ENCODE measurements at places on chromosomes 3 and 15.

- DNase-seq, result no peak
These were observed 452 bp downstream of the BBX start for GRCh38 chr3:107523289-107523538.

GRCh38 chr3:114318295-114318694 lies 24.5 kb downstream of the TIGIT start:
- no peak for DNase-seq

DNA sequence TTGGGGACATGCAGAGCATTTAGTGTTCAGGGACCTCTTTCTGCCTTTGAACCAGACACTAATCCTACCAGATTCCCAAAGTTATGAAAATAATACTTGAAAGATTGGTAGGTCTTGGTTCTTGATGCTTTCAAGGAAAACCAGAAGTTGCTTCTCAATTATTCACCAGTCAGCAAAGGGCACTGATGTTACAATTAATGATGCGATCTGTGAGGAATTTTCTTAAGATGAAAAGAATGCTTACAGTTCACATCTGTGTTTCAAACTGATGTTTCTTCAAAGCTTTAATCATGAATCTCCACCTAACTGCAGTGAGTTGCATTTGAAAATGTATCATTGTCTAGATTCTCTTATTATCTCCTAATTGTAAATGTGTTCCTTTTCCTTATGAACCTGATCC lies 161.0 kb downstream of the NAALADL2 start:
- DNase-seq, result no peak

GRCh38 chr15:75107516-75107907 lies 84.1 kb downstream of the PPCDC start:
- DNase-seq, result peak; percentile 66

GRCh38 chr3:124572851-124573405 lies 157.3 kb upstream of the UMPS start:
- no peak for DNase-seq

GRCh38 chr3:10420745-10421475 lies 84.5 kb downstream of the ATP2B2 start:
- no peak for DNase-seq

GRCh38 chr3:28940994-28941393 lies 339.9 kb upstream of the RBMS3 start:
- DNase-seq, result no peak

DNA sequence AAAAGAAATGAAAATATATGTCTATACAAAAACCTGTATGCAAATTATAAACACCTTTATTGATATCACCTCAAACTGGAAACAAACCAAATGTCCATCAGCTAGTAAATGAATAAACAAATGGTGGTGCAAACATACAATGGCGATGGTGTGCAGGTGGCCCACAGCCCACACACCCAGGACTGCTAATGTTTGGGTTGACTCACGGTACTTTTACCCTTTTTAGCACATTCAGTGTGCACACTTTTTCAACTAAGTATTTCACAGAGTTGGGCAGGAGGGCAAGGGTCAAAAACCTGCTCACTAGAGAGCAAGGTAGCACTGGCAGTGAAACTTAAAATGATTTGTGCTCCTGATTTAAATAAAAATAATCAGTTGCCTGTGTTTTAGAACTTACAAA lies 123.1 kb upstream of the BHLHE40 start:
- no peak for DNase-seq

DNA sequence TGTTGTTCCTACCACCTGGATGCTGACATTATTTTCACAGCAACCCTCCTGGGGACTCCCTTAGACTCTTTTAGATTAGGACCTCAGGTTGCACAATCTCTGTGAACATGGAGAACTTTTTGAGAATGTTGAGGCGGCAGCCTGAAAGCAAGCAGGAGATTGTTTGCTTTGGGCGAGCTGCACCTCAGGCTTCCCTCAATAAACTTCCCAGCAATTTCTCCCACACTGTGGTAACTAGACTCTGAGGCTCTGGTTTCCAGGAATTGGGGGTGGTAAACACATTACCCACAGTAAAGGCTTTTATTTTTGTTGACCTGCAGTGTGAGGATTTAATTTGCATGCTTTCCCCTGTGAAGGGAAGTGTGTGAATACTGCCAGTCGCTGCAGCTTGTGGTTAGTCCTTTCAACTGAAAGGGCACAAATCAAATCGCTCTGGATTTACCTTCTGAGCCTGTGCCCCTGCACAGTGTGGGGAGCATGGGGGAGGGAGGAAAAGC lies 35.2 kb upstream of the SIAH2 start:
- DNase-seq, result peak; percentile 31

GRCh38 chr15:38972831-38973230 lies 408.2 kb upstream of the RASGRP1 start:
- no peak for DNase-seq

DNA sequence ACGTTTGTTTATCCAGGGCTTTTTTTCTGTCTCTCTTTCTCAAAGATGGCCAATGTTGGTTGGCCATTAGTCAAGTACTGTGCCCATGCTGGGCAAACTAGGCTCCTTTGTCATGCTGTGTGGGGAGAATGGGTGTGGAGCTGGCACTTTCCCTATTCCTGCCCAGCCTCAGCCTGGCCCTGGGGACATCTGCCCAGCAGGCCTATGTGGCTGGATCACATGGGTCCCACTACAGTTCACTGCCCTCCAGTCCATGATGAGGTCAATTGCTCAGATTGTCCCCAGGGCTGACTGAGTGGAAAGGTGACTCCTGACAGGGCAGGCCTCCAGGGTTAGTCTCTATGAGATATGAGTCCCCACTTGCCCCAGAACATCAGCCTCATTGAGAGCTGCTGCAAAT lies 54.4 kb upstream of the HERC1 start:
- DNase-seq, result no peak

DNA sequence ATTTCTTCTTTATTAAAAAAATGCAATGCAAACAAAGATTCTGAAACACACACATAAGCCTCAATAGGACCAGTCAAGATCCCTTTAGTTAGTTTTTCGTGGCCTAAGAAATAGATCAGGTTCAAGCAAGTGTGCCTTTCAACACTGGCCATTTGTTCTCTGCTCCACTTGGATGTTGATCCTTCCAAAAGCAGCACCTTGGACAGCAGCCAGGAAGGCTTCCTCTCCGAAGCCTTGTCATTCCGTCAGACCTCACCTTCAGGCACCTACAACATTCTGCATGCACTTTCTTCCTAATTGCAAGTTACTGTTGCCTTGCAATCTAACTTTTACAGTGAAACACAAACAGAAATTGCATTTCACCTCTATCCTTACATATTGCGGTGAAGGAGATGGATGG lies 155.9 kb upstream of the FEZF2 start:
- DNase-seq, result peak; percentile 18

- no peak for DNase-seq
These were observed 49.6 kb downstream of the PARP14 start for GRCh38 chr3:122730240-122730639.

DNA sequence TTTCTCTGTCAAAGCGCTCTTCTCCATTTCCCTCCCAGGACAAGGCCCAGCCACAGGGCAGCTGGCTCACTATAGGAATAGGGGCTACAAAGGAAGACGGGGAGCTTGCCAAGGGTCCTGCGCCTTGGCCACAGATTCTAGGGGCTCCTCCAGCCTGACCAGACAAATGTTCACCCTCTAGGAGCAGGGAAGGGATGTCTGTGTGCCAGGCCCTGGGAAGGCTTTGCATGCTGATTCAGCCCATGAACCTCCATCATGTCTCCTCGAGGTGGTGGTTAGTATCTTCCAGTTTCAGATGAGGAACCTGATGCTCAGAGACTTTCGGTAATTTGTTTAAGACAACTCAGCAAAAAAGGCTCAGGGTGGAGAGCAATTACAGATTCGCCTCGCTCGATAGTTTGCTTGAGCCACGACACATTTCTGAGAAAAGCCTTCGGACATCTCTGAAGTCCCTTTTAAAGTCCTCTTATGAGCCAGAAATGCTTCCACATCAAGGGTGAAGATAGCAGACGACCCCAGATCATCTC lies 110.0 kb downstream of the XXYLT1 start:
- no peak for DNase-seq

DNA sequence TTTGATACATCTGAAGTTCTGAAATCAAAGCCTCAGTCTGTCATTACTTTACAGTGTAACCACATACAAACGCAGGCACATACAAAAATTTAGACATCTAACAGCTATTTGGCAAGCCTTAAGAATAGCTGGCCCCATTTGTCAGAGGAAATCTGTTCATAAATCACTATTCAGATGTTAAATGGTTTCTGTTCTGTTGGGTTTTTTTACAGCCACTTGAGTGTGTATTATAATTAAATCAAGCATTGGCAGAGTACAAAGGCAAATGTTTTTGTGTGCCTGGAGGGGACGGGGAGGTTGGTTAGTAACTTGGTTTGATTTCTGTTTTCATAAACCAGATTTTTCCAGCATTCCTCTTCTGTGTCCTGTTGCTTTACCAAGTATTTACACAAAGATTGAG lies 24.1 kb downstream of the PIGB start:
- no peak for DNase-seq

DNA sequence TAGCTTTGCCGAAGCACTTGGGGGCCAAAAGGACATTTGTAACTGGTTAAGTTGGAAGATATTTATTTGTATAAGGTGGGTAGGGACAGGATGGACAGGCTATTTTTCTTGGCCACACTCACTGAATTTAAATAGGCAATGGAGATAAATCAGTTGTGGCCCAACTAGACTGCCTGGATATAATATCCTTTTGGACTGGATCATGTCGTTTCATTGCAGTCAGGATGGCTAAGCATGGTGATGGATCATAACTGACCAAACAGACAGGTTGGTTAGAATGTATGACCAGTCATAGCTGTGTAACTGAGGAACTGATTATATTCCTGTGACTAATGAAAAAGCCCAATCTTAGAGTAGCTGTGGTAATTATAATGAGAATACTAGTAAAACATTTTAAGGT lies 284.0 kb downstream of the LPP start:
- DNase-seq, result no peak
